ENCODE measurements at places on chromosomes 3 and 15. TPM values are rescaled to one million over a fixed set of nuclear protein-coding genes. Genes with fewer than 3 reads are reported as not detected.

SEMA3B gene
- 31.8 TPM for total RNA-seq

ALG3 gene
- total RNA-seq, result 23.5 TPM

PLAAT1 gene
- not detected for total RNA-seq

AQP9 gene
- not detected for total RNA-seq

SCG3 gene
- total RNA-seq, result not detected

FRMD4B gene
- 0.14 TPM for total RNA-seq

MCF2L2 gene
- 0.37 TPM for total RNA-seq

PTH1R gene
- 0.28 TPM for total RNA-seq

TLR9 gene
- under 0.01 TPM for total RNA-seq

HACL1 gene
- total RNA-seq, result 22.0 TPM

NRG4 gene
- total RNA-seq, result not detected

FMN1 gene
- 1.0 TPM for total RNA-seq

RBMS3 gene
- total RNA-seq, result 157 TPM

SH3GL3 gene
- total RNA-seq, result 0.18 TPM

COL8A1 gene
- total RNA-seq, result 185 TPM

FAM98B gene
- 9.3 TPM for total RNA-seq

C2CD4B gene
- total RNA-seq, result not detected

PRR20G gene
- total RNA-seq, result not detected

GABRA5 gene
- total RNA-seq, result 0.14 TPM

TXNRD3 gene
- 16.2 TPM for total RNA-seq

C3orf62 gene
- 1.7 TPM for total RNA-seq

HRG gene
- under 0.01 TPM for total RNA-seq

TRIM42 gene
- total RNA-seq, result not detected

PLD1 gene
- 38.7 TPM for total RNA-seq

QTRT2 gene
- total RNA-seq, result 11.8 TPM

FSIP1 gene
- 1.7 TPM for total RNA-seq

SKOR1 gene
- total RNA-seq, result 0.09 TPM

ANKRD63 gene
- not detected for total RNA-seq

AMOTL2 gene
- 92.3 TPM for total RNA-seq

BCHE gene
- 0.28 TPM for total RNA-seq

ALDH1L1 gene
- total RNA-seq, result under 0.01 TPM

ACKR4 gene
- 1.4 TPM for total RNA-seq

EXD1 gene
- not detected for total RNA-seq

P2RY13 gene
- total RNA-seq, result not detected

CYP19A1 gene
- total RNA-seq, result 4.0 TPM

CD96 gene
- 0.09 TPM for total RNA-seq

ZIC1 gene
- total RNA-seq, result not detected

ISLR gene
- total RNA-seq, result 157 TPM

P2RY14 gene
- total RNA-seq, result 0.43 TPM

C3orf70 gene
- total RNA-seq, result 0.14 TPM

SLC12A6 gene
- total RNA-seq, result 15.0 TPM

ADCY5 gene
- 0.46 TPM for total RNA-seq

TRIP4 gene
- 8.2 TPM for total RNA-seq

ALS2CL gene
- total RNA-seq, result 1.2 TPM

CYP1A2 gene
- total RNA-seq, result not detected

CHRM5 gene
- under 0.01 TPM for total RNA-seq

DNAH12 gene
- under 0.01 TPM for total RNA-seq

All from smooth muscle cell of bladder (primary cell).